DMS 273 treated with DMSO at 0.1 percent for 48 hours (cell line): ENCODE measurements at places on chromosomes 3 and 15.

GRCh38 chr3:89104499-89104898, 2.9 kb upstream of the EPHA3 start:
- no peak for DNase-seq

GRCh38 chr15:70715840-70716485, 47.4 kb downstream of the UACA start:
- no peak for DNase-seq

DNA sequence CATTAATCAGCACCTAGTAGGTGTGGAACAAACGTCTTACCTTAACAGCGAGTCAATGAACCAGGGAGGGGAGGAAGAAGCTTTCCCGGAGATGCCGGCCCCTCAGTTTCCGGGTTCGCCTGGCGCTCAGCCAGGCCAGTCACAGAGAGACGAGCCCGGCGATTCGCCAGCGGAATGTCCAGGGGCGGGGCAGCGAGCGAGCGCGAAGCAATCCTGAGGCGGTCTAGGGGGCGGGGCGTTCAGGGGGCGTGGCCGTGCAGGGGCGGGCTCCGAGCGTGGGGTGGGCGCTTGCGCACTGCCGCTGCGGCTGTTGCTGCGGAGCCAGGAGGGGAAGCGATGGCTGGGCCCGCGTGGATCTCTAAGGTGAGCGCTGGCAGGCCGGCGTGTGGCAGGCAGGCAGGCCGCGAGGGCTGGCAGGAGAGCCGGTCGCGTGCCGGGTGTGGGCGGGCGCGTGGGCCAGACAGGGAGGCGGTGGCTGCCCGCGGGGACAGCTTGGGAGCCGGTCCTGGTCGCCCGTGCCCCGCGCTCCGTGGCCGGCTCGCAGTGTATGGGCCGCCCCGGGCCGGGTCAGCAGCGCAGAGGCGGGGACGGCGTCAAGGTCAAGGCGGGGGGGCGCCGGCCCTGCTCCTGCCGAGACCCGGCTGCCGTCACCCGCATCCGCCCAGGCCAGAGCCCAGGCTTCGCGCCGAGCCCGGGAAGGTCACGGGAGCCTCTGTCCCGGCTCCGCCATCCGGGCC, at the start of gene IDH3A:
TSS of gene IDH3A (plus strand) at position 295 of the 737 bp plus-strand sequence. CDS start at position 337, 42 bp downstream.
- DNase-seq = peak; percentile 67

DNA sequence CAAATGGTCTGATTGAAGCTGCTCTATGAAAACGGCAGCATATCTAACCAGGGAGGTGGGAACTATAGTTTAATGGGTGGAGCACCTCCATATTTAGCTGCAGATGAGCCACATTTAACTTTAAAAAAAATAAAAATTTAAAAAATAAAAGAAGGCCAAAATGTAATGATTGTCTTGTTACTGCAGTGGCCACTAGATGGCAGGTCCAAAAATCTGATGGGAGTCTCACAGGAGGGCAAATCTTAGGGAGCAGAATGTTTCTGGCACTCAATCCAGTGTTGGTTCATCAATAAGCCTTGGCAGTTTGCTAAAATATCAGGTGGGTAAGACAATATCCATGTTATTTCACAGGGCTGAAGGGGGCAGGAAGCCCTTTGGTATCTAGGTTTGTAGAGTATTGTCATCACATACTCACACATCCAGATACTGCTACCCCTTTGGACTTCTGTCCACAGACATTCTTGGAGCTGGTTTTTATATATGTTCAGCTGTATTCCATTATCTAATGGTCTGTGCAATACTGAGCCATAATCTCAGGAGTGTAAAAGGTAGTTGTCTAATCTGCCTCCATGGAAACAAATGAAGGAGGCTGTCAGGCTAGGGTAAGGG, 233.3 kb downstream of the TIGIT start:
- DNase-seq = no peak

- DNase-seq = no peak
Measured at GRCh38 chr3:5523125-5523524, 335.6 kb downstream of the EDEM1 start.

GRCh38 chr3:177752831-177753230, 555.5 kb upstream of the TBL1XR1 start:
- no peak for DNase-seq

DNA sequence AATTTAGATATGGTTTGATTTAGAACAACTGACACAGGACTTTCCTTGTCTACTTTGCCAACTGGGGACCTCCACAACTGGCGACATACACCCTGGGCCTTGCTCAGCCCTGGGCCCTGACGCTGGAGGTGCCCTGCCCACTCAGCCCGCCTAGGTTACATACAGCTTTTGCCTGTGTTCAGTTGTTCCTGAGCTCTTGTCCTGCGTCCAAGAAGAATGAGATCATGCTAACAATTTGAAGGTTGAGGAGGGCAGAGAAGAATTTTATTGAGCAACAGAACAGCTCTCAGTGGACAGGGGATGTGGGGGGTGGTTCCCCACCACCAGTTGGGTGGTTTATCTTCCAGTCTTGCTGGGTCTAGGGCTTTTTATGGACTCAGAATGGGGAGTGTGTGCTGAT, 67.9 kb downstream of the IQCH start:
- no peak for DNase-seq

DNA sequence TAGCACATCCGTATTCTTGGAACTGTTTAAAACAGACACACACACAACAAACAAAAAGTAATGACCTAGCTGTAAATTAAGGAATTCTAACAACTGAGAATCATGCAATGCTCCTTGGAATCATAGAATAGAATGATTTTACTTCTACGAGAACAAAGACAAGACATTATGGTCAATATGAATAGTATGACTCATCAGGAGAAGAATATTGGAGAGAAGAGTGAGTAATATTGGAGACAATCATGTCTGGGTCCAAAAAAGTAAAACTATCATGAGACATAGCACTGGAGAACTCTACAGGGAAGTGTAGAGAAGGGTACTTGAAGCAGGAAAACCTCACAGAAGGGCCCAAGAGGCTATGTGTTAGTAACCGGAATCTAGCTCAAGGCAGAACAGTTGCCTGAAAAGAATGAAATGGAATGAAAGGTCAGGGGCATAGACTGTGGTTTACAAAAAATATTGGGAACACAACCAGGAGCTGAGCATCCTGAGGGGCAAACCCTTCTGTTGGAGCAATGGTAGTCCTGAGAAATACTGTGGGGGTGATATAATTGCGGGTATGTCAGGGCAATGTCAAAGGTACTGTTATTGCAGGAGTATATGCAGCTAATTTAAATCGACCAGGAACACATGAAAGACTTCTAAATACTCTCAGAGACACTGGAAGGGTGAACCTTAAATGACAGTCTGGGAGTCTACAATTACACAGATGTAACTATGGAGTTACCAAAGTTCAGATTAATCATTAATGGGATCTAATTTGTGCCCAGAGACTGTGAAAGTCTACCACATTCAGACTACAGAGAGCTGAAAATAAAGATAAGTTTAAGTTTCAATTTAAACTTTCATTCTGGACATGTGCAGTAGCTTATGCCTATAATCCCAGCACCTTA, 201.2 kb downstream of the BCHE start:
- no peak for DNase-seq

GRCh38 chr15:83039206-83039605, 27.8 kb upstream of the C15orf40 start:
- DNase-seq = no peak

DNA sequence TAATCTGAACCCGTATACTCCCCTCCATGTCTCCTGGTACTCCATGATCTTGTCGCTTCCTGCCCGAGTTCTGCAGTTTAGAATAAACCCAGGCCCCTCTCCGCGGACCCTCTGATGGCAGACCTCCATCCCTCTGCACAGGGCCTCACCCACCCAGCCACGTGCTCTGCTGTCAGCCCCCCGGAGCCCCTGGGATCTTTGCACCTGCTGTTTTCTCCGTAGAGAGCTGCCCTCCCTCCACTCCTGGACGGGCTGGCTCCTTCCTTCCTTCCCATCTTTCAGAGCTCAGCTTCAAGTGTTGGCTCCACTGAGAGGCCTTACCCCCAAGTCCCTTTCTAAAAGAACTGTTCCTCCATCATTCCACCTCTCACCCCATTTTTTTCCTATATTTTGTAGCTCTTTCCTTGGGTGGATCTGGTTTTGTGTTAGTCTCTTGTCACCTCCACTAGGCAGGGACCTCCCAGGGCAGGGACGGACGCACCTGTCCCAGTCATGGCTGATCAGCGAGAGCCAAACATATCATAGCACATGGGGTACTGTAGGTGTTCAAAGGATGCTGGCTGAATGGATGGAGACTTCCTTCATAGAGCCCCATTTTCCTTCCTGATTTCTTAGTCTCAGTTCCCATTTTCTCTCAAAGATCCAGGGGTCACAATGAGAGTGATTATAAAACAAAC, 106.6 kb downstream of the VGLL4 start:
- DNase-seq = no peak

GRCh38 chr15:62809115-62809967, 233.2 kb upstream of the TPM1 start:
- no peak for DNase-seq

- no peak for DNase-seq
Measured at GRCh38 chr3:151604891-151605290, 128.8 kb upstream of the AADACL2 start.

DNA sequence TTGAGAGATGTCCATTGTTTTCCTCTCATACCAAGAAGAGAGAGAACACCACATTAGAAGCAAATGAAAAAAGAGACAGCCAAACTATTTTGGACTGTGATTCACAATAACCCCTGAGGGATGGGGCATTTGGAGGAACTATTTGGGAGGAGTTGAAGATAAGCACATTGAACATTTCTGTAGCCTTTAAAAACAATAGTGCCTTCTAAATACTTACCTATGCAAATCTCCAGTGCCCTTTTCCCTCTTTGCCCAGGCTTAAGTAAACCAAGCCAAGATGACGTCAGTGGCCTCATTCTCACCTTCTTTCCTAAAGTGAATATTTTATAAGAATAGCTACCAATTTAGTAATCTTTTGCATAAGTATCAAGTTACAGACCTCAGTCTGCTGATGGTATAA, 89.7 kb upstream of the COL8A1 start:
- no peak for DNase-seq

- DNase-seq = no peak
Measured at GRCh38 chr15:73602992-73603391, 30.2 kb downstream of the NPTN start.

DNA sequence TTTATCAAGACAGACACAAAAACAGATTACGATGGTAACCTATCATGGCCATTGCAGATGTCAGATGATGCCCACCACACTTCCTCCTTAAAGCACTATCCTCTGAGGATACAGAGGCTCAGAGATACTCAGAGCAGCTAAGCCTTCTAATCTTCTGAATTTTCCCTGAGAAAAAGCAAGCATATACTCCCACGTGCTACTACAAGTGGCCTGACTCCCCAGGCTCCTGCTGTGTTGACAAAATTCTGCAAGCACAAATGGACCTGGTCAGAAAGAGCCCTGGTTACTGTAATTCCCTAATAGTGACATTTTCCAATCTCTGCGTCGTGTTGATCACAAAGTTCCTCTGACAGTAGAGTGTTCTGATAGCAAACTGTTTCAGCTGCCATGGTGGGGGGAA, 207.1 kb downstream of the KCNMB2 start:
- DNase-seq = no peak

GRCh38 chr15:68726246-68726645, 94.4 kb downstream of the ANP32A start:
- DNase-seq = no peak

DNA sequence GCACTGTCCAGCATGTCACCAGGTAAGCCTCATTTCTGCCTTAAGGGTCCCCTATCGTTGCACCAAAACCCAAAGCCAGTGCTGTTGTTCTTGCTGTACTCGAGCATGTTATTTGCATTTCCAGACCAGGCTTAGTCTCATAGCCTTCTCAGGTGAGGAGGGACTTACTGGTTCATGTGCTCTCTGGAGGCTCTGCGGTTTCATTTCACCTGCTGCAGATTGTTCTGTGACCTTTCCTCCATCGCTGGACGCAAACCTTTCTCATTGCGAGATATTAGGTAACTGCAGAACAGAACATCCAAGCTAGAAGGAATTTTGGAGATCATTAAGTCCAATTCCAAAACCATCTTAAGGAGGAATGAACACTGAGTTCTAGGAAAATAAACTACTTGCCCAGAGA, 187.3 kb upstream of the BCL6 start:
- no peak for DNase-seq

GRCh38 chr3:72234391-72234790, 449.4 kb upstream of the PROK2 start:
- no peak for DNase-seq

DNA sequence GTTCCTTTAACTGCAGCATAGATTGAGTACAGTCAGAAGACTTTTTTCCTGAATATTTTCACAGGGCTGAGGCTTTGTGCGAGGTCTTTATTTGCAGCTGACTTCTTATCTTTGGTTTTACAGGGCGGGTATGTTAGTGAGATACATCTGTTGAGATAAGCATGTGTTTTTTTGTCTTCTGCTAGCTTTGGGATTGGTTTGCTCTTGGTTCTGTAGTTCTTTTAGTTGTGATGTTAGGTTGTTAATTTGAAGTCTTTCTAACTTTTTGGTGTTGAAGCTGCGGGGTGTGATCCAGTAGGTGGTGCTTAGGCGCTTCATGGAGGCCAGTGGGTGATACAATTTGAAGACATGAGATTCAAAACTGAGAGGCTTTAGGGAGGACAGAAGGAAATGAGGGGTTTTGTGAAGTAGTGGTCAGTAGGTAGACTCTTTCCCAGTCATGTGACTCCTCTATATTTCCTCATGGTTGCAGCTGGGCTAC, 67.9 kb upstream of the TNFSF10 start:
- DNase-seq = no peak

DNA sequence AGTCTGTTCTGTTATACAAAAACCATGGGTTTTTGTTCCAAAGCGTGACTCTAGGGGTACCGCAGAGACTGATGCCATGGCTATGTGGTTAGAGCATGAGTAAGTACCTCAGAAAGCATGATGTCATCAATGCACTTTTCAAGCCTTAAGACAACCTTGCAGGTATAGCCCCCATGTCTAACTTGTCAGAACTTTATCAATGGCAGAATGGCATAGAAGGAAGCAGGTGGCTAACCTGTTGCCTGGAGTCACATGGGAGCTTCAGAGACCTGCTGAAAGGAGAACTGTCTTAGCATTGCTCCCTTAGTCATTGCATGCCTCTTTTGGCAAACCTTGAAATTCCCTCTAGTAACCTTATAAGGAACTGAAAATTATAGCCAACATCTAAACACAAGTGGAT, 52.5 kb downstream of the EOMES start:
- DNase-seq = no peak

DNA sequence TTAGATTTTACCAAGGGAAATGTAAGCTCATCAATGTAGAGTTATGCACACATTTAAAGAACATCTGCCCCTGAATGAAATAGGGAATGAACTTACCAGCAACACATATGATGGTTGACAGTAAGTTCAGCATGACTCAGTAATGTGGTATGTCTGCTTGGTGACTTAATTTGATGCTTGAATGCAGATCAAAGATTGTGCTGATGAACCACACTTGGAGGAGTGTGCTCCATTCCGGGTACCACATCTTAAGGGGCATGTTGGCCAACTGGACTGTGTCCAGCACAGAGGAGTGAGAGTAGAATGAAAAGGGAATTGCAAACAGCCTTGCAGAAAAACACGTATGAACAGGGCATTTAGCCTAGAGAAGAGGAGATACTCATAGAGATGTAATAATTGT, 171.0 kb upstream of the RARB start:
- no peak for DNase-seq

- no peak for DNase-seq
Measured at GRCh38 chr3:27193056-27193455, 176.1 kb downstream of the NEK10 start.
